Esophagus squamous epithelium (tissue), 5 donors: ENCODE measurements at places on chromosomes 4 and X.

- no peak for DNase-seq
Observed at GRCh38 chr4:185825737-185826136, 13.7 kb upstream of the SORBS2 start.

GRCh38 chrX:153888344-153888743 lies 2.4 kb upstream of the L1CAM start:
- no peak for DNase-seq

GRCh38 chr4:20418861-20419451 lies 167.3 kb downstream of the SLIT2 start:
- no peak for DNase-seq

DNA sequence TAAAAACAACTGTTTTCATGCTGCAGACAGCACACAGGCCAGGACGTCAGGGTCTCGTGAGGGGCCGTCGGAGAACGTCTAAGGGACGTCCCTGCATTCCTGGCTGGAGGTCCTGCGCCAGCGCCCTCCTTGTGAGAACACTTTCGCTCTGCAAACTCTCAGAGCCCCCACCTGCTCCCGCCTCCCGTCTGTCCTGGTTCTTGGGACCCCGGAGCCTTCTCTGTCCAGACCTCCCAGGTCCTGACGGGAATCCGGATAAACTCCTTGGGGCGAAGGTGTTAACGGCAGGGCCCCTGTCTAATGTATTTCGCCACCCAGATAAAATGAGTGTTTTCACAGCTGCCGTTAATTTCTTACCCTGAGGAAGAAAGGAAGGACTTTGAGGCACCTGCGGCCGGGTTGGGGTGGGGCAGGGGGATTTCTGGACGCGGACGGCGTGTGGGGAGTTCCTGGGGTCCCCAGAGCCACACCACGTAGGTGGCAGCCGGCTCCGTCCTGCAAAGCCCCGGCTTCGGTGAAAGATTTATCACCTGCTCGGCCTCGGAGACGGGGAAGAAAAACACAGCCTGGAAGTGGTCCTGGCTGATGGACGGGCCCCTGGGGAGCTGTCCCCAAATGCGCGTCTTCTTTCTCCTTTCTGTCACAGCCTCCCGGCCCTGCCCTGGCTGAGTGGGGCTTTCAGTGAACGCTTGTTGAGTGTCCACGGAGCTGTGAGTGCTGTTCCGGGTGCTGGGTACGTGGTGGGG lies 35.1 kb upstream of the PPP2R3B start:
- no peak for DNase-seq

DNA sequence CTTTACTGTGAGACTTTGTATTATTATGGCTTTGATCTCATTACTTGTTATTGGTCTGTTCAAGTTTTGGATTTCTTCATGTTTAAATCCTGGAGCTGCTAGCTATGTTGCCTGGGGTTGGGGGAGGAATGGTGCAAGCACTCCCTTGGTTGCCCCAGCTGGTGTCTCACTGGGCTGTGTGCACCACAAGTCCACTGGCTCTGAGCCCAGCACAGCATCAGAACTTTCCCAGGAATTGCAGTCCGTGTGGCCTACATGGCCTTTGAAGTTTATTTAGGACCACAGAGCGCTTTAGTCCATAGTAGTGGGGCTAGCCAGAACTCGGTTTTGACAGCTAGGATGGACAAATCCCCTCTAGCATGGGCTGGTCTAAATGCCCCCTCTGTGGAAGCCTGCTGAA lies 278.8 kb upstream of the RPS6KA3 start:
- no peak for DNase-seq

DNA sequence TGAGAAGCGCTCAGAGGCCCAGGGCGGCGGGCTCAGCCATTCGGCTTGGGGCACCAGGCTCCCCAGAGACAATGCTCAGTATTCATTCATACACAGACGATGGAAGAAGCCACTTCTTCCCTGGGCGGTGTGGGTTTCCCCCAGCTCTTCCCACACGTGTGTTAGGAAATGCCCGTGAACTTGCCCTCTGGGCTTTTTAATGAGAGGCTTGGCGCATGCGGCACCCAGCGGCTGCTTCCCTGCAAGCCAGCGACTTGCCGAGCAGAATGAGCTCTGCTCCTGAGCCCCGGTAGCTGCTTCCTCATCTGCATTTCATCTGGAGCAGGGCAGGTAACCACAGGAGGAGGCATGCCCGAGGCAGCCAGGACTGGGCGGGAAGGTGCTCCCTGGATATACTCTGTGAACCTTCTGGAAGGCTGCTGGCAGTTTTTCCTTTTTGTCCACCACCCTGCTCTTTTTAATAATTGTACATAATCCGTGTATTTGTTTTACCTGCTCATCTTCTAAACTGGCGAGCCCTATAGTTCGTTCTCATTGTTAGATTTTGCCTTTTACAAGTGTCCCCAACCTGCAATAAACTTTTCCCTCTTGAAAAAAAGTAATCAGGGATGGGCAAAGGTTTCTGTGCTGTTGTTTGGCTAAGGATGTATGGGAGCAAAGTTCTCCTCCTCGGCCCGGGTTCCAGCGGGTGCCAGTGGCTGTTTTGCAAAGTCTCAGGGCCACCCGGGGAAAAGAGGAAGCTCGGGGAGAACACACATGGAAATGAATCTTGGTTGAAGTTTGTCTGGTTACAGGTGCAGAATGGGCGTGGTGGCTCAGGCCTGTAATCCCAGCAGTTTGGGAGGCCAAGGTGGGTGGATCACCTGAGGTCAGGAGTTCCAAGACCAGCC lies 178.8 kb downstream of the DCLK2 start:
- no peak for DNase-seq

DNA sequence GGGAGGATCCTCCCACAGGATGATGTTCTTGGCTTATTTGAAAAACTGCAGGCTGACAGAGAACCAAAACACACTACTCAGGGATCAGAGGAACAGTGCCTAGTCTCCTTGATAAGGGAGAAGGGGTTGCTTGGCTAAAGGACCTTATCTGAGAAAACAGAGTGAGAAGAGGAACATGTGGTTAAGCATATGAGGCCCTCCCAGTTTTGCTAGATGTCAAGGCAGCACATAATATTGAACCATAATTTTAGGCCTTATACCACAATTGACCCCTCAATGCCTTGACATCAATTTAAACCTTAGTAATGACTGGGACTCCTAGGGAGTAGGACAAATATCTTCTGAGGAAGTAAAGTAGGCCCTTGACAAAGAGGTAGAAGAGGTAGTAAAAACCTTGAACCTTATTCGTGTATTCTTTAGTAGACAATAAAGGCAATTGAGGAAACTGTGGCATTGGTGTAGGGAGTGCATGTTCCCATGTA lies 79.3 kb downstream of the TEX13C start:
- DNase-seq = no peak

DNA sequence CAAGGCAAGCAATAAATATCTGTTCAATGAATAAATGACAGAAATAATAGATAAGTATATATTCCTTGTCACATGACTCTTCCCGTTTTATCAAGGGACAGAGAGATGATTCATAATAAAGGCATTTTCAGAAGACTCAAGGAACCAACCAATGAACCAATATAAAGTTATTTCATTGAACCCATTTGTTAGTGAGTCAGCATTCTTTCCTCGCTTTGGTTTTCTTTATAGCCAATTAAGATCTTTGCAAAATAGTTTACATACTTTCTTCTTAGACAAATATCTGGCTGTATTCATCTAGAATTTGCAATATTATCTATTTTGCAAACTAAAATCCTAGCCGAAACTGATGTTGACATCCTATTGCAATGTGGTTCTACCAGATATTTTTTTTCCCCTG lies 269.4 kb downstream of the IL15 start:
- DNase-seq = no peak

GRCh38 chr4:183834252-183834651 lies 70.9 kb upstream of the STOX2 start:
- DNase-seq = no peak

DNA sequence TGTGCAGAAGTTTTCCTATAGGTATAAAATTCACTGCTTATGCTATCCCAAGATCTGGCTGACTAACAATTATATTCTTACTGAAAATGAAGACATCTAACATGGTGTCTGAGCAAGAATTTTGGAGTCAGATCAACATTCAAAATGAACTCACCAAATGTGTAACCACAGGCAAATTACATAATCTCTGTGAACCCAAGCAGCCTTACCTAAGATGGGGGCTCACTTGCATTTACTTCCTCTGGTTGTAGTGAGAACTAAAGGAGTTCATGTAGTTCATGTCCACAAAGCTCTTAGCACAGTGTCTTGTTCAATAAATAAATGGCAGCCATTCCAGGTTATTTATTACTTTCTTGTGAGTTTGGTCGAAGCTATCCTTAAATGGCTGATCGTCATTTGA lies 163.9 kb upstream of the LCORL start:
- no peak for DNase-seq

- DNase-seq = no peak
Observed at GRCh38 chrX:84189125-84189524, 1.1 kb upstream of the RPS6KA6 start.

DNA sequence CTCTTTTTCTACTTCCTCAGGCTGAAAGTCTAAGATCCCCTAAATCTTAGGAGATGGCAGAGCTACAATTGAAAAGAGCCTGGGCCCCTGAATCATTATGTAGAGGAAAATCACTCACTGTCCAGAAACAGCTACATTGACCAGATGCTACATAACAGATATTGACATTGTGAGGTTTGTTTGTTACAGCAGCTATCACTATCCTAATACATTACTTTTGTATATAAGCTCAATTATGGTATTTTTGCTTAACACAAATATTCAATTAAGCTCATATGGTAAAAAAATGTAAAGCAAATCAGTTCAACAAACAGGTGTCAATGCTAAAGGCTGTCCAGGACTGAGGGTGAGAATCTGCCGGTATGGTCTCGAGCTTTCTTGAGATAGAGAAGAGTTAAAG lies 89.4 kb downstream of the LDB2 start:
- no peak for DNase-seq

DNA sequence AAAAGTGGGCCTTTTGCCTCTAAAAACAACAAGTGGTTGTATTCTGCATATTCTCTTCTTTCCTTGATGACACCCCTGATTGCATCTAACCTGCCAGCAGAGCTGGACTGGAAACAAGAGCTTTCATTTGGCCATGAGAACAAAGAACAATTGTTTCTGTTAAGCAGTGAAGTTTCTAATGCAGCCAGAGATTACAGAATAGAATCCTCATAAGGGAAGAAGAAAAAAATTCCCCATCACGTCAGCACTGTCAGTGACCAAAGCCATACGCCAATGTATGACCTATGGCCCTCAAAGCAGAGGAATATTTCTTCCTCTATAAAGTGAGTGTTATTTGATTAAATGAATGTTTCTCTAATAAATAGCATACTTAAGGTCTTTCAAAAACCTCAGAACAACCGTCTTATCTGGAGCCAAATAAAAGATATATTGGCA lies 529.1 kb upstream of the INTU start:
- DNase-seq = no peak

- no peak for DNase-seq
Observed at GRCh38 chr4:3082925-3083515, 8.5 kb downstream of the HTT start.

- no peak for DNase-seq
Observed at GRCh38 chrX:10882484-10882883, 228.6 kb upstream of the HCCS start.

DNA sequence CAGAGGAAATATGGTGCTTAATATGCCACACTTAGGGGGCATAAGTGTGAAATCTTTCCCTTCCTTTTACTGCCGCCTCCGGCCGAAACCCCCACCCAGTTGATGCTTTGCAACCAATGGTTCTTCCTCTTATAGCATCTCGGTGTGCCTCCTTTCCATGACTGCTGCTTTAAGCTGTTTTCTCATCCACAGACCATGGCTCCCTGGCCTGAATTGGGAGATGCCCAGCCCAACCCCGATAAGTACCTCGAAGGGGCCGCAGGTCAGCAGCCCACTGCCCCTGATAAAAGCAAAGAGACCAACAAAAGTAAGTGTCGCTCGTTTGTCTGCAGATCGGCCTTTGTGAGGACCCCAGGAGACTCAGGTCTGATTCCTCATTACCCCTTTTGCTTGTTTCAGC lies 6.7 kb downstream of the SLC34A2 start:
- no peak for DNase-seq

DNA sequence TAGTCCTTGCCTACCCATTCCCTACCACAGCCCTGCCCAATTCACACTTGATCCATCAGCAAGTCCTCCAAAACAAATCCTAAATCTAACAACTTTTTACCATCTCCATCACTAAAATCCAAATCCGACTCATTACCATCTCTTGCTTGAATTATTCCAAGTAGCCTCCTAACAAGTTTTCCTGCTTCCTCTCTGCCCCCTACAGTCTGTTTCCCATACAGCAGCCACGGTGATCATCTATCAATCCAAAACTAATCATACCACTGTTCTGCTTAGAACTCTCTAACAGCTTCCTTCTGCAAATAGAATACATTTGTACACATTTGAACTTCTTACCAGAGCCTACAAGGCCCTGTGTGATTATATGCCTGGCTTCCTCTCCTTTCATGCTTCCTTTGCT lies 133.0 kb downstream of the SHROOM4 start:
- no peak for DNase-seq

DNA sequence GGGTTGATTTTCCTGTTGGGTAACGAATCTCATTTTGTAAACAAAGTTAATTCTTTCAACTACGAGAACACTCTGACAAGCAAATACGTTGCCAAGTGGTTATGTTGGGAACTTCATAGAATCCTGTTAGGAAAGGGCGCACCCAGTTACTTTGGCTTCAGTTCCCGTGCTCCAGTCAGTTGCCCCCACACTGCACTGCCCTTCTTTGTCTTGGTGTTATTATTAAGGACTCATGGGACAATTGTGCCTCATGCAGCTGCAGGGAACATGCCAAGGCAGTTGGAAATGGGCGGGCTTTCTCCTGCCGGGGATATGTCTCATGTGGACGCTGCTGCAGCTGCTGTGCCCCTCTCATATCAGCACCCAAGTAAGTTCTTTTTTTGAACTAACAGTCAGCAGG lies 28.9 kb downstream of the OFD1 start:
- DNase-seq = no peak

GRCh38 chrX:103063191-103063845 lies 653 bp downstream of the BEX1 start:
- DNase-seq = no peak

- no peak for DNase-seq
Observed at GRCh38 chrX:68721991-68722860, 74.8 kb downstream of the STARD8 start.

DNA sequence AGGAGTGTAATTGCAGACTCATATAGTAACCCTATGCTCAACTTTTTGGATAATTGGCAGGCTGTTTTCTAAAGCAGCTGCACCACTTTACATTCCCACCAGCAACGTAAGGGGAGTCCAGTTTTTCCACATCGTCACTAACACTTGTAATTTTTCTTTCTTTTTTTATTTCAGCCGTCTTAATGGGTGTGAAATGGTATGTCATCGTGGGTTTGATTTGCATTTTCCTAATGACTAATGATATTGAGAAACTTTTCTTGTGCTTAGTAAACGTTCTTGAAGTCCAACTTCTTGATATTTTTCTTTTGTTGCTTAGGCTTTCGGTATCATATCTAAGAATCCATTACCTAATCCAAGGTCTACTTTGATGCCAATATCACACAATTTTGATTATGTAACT lies 95.3 kb upstream of the IL1RAPL1 start:
- DNase-seq = no peak

- DNase-seq = no peak
Observed at GRCh38 chrX:141952603-141953002, 48.9 kb downstream of the MAGEC1 start.
